Activated CD4-positive, alpha-beta T cell treated with anti-CD3 and anti-CD28 coated beads, Interleukin-2, amount 50 U/mL, for 24 hours (primary cell): ENCODE measurements at places on chromosomes 1 and 21.

DNA sequence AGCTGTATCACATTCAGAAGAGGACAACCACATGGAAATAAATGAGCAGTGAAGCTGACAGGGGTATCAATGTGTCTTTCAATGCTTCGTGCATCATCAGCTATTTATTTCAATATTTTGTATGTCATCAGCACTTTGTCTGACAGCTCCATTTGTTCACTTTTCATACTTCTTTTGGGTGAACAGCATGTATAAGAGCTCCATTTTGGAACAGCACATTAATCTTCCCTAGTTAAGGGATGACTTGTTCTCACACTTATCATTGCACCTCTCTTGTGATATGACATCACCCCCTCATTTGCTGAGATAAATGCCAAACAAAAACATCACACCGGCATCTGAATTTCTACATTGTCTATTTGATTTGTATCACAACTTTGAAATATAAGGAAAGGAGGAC lies 190.6 kb upstream of the SAMSN1 start:
- no peak for DNase-seq

DNA sequence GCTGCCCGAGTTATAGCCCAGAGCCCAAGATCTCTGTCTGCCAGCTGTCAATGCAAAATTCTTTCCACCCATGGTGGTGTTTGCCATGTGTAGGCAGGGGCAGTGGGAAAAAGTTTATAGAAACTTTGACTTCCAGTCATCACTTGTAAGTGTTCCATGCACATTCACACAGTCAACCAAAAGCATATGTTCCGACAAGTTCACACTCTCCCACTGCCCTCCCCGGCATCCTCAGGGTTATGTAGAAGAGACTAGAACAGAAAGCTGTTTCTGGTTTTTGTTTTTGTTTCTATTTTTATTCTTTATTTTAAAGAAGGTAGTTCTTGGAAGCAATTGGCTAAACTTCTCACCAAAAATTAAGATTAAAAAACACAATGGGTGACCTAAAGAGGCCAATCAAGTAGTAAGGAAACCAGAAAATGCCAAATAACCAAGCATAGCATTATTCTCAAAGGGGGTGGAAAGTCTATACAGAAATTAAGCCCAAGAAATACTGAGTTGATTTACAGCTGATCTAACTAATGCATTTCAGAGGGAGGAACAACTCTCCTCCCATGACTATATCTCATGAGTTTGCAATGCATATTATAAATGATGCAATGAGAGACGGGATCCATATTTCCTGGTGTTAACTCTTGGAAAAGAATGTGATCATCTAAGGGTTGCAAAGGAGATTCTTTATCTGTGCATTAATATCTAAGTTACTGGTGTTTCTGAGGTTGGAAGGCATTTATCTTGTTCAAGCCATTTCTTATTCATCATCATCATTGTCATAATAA lies 91.5 kb upstream of the ETS2 start:
- DNase-seq, result no peak

- DNase-seq, result no peak
Measured at GRCh38 chr1:229035054-229035747, 235.7 kb upstream of the RAB4A start.

DNA sequence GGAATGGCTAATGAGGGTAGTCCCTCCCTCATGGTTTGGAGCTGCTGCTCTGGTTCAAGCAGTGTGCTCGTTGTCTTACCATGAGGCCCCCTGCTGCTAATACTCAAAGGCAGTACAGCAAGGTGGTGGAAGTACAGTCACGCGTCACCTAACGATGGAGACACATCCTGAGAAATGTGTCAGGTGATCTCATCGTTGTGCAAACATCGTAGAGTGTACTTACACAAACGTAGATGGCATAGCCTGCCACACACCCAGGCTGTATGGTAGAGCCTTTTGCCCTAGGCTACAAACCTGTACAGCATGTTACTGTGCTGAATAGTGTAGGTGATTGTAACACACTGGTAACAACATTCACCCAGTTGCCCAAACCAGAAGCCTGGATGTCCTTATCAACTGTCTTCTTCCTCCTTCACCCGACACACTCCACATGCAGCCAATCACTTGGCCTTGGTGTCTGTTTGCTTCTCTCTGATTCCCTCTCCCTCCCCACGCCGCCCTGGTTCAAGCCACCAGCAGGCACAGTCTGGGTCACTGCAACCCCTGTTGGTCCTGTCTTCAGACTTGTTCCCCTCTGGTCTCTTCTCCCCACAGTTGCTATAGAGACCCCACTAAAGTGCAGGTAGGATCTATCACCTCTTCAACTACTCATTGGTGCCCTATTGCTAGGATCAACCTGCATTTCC lies 6.0 kb upstream of the KCNA2 start:
- DNase-seq, result no peak

- DNase-seq, result no peak
Measured at GRCh38 chr1:94013367-94013878, 104.2 kb upstream of the GCLM start.

DNA sequence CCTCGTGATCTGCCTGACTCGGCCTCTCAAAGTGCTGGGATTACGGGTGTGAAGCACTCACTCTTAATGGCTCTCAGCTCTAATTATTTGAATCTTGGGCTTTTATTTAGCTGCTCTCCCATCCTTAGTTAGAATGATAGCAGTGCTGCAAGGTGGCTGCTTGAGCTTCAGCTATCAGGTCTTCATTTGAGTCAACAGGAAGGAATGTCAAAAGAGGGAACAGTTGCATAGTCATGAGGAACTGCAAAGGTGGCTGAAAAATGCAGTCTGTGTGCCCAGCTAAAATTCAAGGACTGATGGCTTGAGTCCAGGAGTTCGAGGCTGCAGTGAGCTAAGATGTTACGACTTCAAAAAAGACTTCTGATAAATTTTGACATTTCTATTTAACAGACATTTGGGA lies 55.6 kb downstream of the UCK2 start:
- DNase-seq, result no peak

- DNase-seq, result no peak
Measured at GRCh38 chr1:9145021-9145668, 16.2 kb upstream of the GPR157 start.
